CD4-positive, alpha-beta T cell treated with Interleukin-2 at 100 ng/mL for 4 hours (primary cell): ENCODE measurements at places on chromosomes 1 and 21.

GRCh38 chr21:41201385-41201784 lies 33.4 kb downstream of the BACE2 start:
- DNase-seq = no peak

DNA sequence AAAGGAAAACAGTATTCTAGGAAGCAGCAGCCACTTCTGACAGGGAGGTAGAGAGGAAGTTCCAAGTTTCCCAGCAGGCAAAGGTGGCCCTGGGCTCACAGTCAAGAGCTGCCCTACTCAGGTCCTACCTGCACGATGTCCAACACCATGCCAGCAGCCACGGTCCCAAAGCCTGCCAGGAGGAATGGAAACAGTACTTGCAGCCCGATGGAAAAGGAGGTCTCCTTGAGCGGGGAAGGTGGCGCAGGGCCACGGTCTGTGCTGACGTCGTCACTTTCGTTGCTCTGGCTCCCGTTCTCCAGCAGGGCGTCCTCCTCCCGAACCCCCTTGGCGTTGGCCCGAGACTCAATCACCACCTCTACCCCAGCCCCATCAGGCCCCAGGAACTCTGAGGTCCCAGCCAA lies 3.1 kb downstream of the SLC41A1 start:
- no peak for DNase-seq

GRCh38 chr1:76267631-76268030 lies 193.1 kb downstream of the ST6GALNAC3 start:
- peak; percentile 40 for DNase-seq

DNA sequence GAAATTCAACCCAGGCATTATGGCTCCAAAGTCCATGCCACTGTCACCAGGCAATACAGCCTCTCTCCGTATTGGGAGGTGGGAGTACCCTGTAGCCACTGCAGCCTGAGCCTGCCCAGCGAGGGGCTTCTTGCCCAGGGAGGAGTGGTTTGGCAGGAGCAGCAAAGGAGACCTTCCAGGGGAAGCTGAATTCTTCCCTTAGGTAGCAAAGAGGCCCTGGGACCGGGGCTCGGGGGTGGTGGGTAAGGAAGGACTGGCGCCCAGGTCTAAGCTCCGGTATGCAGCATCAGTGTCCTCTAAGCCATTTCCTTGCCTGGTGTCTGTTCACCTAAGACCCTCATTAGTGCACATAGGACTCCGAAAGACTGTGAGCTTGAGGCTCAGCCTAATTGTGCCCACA lies 17.0 kb downstream of the TNNT2 start:
- no peak for DNase-seq

DNA sequence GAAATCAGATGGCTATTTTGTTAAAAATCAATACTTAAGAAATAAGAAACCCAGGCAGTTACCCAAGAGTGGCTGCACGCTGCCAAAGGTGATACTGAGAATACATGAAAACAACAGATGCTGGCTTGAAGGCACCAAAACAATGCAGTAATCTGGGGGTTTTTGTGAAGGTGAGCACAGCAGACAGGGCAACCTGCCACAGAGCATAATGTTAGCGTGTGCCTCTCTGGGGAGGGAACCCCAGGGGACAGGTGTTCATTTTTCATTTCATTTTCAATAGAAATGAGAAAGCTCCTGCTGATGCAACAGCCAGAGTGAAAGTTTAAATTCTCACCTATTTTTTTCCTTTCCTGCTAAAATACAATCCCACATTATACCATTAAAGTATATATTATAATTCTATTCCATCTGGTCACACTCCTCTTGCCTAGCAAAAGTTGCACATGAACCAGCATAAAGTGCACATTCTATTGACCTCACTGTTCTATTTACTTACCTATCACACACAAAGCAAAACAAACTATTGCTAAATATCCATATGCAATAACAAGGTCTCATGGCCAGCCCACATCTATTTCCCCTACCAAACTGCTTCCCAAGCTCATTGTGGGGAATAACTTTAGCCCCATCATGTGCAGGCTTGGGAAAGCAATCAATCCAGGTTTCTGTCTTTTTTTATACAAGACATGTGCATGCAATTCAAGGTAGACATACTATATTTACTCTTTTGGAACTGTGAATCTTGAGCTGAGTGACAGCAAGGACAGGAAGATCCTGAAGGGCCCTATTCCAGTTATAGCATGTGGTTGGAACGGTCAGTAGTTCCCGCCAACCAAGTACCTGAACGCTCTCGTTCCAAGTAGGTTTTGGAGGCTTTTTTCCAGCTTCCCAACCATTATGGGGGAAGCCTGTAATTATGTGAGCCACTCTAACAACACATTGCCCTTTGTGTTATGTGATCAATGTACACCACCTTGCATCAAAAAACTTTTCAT lies 173.6 kb downstream of the RERE start:
- DNase-seq = no peak
